ENCODE measurements at places on chromosomes 2 and 18.

GRCh38 chr2:150387586-150388288 lies 99.7 kb downstream of the RND3 start:
- no peak for DNase-seq

DNA sequence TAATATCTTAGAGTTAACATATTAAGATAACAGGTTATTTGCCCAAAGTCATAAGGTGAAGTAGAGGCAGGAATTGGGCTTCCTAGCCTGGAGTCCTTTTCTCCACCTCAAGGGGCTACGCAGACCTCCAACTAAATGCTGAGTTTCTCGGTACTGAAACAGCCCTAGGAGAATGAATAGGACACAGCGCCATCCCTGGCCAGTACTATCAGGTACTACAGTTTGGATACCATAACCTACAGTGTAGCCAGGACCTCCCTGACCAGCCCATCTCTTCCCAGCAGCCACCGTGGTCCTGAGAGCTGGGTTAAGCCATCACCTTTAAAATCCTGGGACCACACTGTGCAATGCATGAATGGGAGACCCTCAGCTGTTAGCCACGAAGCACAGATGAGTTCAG lies 15.7 kb downstream of the CASP8 start:
- no peak for DNase-seq

GRCh38 chr18:51069885-51070284 lies 39.9 kb downstream of the SMAD4 start:
- no peak for DNase-seq

DNA sequence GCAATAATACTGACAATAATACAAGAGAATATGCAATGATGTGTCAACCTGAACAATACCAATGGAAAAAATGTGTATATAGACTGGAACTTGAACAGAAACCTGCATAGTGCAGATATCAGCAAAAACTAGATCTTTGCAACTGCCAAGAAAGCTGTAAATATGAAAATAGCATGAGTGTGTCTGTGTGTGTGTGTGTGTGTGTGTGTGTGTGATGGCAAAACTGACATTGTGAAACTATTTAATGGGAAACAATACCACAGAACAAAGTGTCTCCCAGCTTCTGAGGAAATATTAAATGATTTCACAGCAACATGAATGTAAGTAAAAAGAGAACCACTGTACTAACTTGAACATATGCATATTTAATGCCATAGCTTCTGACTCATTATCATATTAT lies 558.2 kb upstream of the LINC00305 start:
- no peak for DNase-seq

- DNase-seq: no peak
These were observed 1708.9 kb upstream of the CELF4 start for GRCh38 chr18:39274535-39274934.

DNA sequence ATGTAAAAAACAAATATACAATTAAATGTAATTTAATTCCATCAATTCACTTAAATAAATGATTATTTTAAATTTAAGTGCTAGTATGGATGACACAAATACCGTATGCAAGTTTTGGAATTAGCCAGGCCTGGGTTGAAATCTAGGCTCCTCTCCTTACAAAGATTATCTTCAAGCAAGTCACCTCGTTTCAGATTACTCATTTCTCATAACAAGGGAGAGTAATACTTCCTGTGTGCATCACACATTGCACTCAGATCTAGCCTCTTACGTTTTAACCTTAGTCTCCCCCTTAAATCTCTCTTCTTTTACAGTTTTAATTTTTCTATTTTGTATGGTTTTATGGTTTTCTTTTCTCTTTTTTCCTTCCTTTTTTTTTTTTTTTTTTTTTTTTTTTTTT lies 1475.9 kb upstream of the NXPH2 start:
- DNase-seq: no peak

GRCh38 chr18:76721207-76721996 lies 101.0 kb upstream of the ZNF236 start:
- DNase-seq: peak; percentile 98

- DNase-seq: no peak
These were observed 49.3 kb upstream of the AP1S3 start for GRCh38 chr2:223886726-223887125.

GRCh38 chr2:61426267-61426897 lies 44.5 kb downstream of the USP34 start:
- DNase-seq: peak; percentile 59

DNA sequence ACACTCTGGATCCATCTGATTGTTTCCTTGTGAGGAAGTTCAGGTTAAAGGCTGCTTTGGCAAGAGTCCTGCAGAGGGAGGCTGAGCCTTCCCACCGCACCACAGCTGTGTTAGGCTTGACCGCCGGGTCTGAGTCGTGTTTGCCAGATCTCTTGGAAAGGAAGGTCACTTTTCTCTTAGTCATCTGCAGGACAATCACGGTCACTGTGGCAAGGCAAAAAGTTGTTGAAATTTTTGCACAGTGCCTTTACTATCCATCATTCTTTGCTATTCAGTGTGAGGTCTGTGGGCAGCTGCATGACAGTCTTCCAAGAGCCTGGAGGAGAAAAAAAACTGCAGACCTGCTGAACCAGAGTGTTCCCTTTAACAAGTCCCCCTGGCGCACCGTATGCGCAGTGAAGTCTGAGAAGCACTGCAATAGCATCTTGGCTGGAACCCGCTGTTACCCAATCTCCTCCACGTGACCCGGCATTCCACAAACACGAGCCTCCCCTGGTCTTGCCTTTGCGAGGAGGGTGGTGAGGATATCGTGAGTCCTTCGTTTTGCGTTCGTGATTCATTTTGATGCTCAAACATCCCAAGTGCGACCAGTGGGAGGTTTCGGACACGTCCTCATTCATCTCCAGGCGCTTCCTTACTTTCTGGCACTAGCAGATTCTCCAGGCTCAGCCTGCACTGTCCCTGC lies 23.0 kb downstream of the BIN1 start:
- no peak for DNase-seq

DNA sequence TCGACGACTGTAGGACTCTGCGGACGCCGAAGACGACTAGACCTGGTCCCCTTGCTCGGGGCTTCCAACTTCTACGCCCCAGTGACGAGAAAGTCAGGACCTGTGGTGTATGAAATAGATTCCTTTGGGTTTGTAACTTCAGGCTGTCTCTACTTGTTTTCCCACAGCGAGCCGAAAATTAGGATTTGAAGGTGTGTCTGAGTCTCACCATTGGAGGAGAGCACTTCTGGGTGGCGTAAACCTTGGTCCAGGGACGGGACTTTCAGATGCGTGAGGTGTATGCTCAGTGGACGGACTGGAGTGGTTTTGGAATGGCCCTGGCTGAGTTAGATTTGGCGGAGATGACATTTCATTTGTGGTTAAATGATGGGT lies 1.3 kb downstream of the BIRC6 start:
- no peak for DNase-seq

DNA sequence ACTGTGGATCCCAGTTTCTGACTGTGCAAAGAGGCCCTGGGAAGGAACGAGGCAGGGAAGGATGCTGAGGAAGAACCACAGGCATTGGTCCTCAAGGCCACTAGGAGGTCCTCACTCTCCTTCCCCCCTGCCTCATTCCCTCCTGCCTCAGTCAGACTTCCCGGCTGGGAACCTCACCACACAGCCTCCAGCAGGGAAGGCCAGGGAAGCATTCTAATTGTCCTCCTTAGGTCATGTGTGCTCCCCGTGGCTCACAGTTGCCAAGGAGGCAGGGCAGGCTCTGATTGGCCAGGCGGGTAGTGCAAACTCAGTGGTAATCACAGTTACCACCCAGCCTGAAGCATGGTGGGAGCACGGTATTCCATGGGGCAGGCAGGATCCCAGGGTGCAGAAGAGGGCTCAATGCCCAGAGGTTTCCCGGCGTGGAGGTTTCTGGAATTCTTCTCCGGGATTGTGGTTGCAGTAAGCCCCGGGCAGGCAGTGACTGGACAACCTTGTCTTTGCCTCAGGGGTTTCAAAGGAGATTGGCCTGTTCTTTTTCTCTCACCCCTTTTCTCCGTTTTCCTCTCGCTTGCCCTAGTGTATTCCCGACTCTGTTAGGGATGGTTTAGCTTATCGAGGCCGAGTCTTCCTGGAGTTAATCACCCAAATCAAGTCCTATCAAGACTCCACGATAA lies 27.1 kb downstream of the FER1L5 start:
- DNase-seq: no peak

- DNase-seq: no peak
These were observed 110.0 kb downstream of the TCF4 start for GRCh38 chr18:55477860-55478581.

GRCh38 chr2:30656079-30656478 lies 151.2 kb downstream of the CAPN13 start:
- DNase-seq: no peak

- no peak for DNase-seq
These were observed 313.8 kb downstream of the MTX2 start for GRCh38 chr2:176582990-176583481.

DNA sequence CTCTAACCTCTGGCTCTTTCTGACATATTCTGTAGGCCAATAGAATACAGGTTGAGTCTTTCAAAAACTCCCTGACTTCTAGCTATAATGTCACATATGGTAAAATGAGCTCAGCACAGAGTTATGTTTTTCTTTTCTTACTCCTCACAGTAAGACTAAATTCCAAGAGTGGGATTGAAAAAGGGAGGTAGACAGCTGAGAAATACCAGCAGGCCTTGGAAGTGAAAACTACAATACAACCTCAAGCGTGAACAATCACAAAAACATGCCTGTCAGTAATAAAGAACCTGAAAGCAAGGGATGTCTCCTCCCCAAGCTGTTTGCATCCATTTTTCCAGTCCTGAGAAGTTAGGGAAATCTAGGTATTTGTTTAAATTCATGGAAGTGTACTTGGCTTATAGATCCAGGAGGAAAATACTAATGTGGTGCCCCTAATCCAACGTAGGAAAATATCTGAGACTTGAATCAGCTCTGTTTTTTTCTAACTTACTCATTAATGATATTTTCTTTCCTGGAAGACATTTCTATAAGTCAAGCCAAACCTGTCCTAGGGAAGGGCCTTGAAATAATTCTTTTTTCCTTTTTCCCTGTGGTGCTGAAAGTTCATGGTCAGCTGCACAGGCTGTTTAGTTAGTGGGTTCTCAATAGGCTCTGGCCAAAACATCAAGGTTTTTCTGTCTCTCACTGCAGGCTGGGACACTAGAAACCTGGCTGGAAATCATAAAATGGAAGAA lies 167.9 kb upstream of the SPATS2L start:
- DNase-seq: no peak

DNA sequence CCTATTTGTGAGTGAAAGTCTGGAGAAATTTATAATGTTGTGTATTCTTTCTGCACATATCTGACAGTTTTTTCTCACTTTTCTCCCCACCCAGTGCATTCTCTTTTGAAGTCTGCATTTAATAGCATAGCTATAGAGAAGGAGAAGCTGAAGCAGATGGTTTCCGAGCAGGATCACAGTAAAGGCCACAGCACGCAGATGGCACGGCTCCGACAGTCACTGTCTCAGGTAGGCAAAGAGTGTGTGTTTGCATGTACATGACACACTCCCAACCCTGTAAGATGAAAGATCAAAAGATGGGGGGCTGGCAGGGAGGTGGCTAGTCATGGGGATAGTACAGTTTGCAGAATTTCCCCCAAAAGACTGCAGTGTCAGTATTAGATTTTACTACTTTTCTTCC lies 89.4 kb downstream of the PRKRA start:
- no peak for DNase-seq

- no peak for DNase-seq
These were observed 214.4 kb upstream of the TMEM200C start for GRCh38 chr18:6109743-6110142.

DNA sequence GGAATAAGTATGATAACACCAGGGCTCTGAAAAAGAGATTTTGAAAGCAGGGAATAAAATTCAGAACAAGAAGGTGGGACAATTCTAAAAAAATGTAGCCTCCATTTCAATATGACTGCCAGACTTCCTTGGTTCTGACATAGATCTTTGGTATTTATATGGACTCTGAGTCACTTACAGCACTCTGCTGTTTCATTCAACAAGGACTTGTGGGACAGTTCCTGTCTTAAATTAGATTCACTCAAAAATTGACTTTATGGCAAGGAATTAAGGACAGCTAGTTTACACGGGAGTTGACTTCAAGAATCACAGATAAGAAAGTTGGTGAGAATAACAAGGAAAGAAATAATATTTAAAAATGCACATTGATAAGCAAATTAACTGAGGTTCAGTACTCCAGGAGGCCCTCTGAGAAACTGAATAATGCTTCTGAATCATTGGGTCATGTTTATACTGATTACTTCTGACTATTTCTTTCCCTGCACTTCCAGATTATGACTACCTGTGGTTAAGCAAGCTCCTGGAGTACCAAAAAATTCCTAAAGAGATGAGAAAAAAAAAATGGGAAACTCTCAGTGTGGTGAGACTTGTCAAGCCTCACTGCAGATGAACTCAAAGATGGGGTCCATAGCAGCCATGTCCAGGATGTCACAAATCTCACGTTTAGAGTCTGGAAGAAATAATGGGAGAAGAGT lies 828.3 kb upstream of the PIK3C3 start:
- DNase-seq: no peak

DNA sequence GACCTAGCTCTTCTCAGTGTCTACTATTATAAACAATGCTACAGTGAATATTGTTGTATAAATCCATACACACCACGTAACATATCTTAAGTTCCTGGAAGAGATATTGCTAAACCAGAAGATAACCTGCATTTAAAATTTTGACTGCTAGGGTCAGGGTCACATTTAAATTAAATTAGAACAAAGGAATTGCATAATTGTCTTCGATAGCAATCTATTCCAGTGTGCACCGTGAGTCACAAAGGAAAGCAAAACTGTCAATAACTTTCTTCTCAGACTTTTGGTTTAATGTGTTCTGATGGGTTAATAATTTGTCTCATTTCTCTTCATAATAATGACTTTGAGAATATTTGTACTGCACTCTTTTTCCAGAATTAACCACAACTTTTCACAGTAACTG lies 4.2 kb downstream of the GEN1 start:
- DNase-seq: no peak

GRCh38 chr2:72972352-72973136 lies 55.2 kb downstream of the EMX1 start:
- no peak for DNase-seq

DNA sequence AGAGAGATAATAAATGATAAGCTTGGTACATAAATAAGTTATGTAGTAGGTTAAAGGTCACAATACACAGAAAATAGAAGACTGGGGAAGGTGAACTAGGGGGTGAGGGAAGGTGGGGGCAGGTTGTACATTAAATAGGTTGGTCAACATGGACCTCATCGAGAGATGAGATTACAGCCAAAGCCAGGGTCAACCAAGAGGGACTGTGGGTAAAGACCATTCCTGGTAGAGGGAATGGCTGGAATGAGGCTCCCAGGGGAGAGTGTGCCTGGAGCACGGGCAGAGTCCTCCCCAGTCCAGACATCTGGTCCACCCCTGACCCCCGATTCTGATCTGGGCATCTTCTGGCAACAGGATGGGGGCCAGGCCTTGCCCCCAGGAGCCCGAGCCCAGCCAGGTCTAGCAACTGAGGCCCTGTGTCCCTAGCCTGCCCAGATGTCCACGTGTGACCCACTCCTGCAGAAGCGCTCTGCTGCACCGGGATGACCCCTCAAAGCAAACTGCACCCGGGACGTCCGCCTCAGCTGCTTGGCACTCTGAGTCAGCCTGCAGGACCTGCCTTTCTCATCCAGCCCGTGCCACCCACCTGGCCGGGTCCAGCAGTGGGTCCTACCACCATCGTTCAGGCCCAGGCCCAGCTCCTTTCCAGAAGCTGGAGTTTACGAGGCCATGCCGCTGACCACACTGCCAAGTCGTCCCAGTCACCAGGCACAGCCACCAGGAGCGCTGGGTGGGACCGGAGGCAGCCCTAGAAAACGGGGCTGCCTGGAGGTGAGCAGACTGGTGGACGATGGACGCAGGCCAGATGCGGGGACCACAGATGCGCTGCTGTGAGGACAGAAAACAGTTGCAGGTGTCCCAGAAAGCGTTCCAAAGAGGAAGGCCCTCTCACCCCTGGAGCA lies 56.2 kb upstream of the ID2 start:
- no peak for DNase-seq
